AG04450 (cell line): ENCODE measurements at places on chromosomes 3 and 15.

- DNase-seq: no peak
These were observed 88.8 kb upstream of the HES1 start for GRCh38 chr3:194046995-194047645.

DNA sequence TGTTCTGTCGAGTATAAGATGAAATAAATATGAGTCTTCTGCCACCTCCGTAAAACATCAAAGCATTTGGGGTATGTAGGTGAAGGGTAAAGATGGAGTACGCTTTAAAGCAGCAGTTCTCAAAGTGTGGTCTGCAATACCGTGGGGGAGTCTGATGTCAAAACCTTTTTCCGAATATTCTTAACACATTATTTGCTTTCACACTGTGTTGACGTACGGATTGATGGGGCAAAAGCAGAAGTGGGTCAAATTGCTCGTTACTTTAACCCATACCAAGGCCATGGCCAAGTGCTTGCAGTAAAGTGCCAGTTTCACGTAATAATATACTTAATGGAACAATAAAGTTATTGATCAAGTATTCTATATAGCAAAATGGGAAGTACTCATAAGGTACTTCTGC, 36.3 kb downstream of the PAK2 start:
- no peak for DNase-seq

- DNase-seq: no peak
These were observed 29.9 kb upstream of the LDHAL6B start for GRCh38 chr15:59176653-59177316.

GRCh38 chr3:112900113-112900512, 53.4 kb upstream of the CD200R1L start:
- no peak for DNase-seq

GRCh38 chr3:101377796-101378195, 57.4 kb upstream of the IMPG2 start:
- DNase-seq: no peak

GRCh38 chr15:89809093-89809786, 5.4 kb downstream of the ANPEP start:
- no peak for DNase-seq

GRCh38 chr3:172553526-172554252, 30.5 kb upstream of the TNFSF10 start:
- no peak for DNase-seq

DNA sequence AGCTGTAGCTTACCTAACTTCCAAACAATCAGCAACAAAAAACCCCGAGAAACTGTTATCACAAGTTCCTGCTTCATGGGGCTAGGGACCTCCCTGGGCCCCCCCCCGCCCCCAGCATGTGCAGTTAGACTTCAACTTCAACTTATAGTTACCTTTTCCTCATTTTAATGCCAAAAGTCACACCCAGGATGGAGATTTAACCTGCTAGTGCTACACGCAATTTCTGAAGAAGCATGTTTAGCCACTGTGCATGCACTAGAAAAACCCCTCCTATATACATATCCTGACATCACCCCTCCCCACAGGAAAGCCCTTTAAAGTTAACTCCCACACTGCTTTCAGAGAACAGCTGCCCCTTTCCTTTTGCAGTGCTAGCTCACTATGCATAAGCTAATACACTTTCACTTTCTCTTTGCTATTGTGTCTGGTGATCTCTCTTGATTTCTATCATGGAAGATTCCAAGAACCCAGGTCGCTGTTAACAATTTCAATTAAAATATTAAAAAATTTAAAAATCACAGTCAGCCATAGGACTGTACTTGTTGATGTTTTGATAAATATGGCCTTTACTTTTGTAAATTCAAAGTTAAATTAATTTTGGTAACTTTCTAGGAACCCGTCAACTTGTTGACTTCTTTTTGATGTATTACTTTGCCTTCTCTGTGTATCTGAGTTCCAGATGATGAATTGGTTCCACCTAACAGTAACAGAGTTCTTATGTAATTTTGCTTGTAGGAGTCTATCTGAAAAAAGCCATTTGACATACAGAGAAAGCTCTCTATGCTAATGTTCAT, 75.2 kb upstream of the ACAD9 start:
- no peak for DNase-seq

DNA sequence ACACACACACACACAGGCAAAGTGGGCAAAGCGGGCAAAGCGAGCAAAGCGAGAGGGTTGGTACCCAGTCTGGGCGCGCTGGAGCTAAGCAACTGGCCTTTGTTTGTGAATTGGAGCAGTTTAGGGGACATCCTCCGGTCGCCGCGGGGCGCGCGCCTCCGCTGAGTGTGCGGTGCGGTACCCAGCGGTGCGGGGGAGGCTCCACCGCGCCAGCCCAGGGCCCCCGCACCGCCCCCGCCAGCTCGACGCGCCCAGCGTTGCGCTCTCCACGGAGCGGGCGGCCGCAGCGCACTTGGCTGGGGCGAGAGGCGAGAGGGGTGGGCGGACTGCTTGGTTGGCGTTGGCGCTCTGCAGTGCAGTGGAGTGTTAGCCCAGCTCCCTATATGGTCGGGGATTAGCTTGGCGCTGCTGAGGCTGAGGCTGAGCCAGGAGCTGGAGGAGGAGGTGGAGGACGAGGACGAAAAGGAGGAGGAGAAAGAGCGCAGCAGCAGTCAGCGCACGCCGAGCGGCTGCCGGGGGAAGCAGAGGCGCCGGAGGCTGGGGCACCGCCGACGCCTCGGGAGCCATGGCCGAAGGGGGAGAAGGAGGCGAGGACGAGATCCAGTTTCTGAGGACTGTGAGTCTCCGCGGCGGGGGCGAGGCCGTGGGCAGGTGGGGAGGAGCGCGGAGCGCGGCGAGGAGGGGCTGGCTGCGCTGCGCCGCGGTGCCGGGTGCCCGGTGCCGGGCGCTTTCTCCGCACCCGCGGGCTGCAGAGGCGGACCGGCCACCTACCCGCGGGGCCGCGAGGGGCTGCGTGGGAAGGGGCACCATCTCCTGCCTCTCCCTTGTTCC, at the start of gene RYR3:
TSS of gene RYR3 (plus strand) at position 487 of the 831 bp plus-strand sequence. CDS start at position 566, 79 bp downstream.
- DNase-seq: no peak

GRCh38 chr15:78072080-78072892, 5.2 kb downstream of the TBC1D2B start:
- DNase-seq: no peak

GRCh38 chr3:195207731-195208130, 63.2 kb downstream of the XXYLT1 start:
- DNase-seq: no peak

GRCh38 chr3:114350271-114350670, 56.4 kb downstream of the TIGIT start:
- no peak for DNase-seq

DNA sequence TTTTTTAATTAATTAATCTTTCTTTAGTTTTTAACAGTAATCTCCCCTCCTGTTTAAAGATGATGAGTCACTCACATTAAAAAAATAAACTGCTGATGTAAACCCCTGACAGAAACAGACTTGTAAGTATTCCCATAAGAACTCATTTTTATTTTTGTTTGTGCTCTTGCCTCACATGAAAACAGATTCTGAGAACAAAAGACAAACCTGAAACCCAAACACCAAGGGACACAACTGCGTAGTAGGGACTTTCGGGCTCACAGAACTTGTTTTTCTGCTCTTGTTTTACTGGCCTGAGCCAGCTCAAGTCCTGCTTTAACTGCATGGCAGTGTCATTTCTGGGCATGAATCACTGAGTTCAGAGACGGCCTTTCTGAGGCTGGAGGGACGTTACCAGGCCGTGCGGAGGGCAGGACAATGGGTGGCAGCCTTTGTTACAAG, 600.8 kb downstream of the FOXP1 start:
- no peak for DNase-seq

DNA sequence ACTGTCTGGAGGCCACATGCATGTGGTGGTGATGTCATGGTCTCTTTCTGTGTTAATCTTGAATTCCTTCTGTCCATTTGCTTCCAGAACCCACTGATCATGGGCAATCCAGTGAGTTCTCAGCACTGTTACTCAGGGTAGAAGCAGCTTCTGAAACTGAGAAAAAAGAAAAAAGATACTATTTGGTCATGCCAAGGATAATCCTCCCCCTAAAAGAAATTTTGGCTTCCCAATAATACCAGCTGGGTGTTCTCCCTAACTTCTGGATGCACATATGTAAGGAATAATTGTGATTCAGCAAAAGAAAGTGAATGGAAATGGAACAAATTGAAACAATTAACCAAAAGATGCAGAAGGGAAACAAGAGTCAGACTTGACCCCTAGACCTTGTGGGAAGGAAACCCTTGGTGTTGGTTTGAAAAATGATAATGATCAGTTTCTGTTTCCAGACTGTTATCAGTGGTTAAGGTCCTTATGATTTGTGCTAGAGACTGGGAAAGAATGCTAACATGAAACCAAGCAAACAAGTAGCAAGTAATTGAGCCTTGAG, 92.3 kb downstream of the RBMS3 start:
- DNase-seq: no peak

DNA sequence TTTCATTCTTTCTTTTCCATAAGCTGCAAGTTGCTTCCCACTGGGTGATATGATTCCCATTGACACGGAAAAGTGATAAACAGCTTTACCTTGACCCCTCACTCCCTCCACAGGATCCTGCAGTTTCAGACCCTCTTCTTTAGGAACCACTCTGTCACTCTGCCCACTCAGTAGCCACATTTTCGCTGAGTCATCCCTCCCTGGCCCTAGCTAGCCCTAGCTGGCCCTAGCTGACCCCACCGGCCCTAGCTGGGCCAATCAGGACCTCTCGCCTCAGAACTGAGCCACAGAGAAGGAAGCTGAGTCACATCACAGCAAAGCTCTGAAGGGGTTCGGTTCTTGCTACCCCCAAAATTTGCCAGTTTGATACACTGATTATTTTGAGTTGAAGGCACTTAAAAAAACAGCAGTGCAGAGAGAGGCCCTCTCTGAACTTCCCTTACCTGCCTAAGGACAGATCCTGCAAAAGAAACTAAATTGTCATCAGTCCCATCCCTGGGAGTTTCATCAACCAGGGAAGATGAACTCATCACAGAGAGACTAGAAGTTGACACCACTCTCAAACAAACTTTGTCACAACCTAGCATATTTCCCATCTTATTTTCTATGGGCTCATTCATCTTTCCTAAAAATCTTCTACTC, 233.5 kb upstream of the PROK2 start:
- DNase-seq: no peak

DNA sequence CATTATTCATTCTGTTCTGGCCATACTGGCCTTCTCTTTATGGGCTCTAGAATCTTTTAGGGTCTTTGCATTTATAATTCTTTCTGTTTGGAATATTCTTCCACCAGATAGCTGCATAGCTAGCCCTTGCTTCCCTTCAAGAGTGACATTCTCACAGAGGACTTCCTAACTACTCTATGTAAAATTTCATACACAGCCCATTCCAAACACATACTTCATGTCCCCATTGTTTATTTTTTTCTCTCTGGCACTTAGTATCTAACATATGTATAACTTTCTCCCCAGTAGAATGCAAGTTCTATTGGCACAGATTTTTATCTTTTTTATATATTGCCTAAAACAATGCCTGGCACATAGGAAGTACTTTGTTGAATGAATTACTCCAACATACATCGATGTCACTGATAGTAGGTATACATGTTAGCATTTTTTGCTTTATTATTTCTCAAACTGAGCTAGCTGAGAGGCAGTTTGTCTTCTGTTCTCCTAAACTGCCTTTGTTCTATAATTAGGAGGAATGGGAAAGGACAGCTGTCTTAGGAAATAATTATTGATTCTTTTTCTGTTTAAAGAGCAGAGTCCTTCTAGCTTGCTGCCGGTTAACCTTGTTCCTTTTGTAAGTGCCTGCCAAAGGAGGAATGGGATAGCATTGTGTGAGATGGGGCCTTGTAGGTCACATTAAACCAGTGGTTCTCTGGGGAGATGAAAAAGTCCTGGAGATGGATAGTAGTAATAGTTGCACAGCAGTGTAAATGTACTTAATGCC, 7.9 kb downstream of the FAM162A start:
- DNase-seq: no peak

- no peak for DNase-seq
These were observed 151.5 kb downstream of the DPH6 start for GRCh38 chr15:35394416-35394815.
